ENCODE measurements at places on chromosomes 7 and 10. TPM values are rescaled to one million over a fixed set of nuclear protein-coding genes. Genes with fewer than 3 reads are reported as not detected.

The ASB4 gene
- under 0.01 TPM for total RNA-seq

GRCh38 chr7:100007887-100008286, 7.5 kb upstream of the ZKSCAN1 start:
- DNase-seq, result no peak

DNA sequence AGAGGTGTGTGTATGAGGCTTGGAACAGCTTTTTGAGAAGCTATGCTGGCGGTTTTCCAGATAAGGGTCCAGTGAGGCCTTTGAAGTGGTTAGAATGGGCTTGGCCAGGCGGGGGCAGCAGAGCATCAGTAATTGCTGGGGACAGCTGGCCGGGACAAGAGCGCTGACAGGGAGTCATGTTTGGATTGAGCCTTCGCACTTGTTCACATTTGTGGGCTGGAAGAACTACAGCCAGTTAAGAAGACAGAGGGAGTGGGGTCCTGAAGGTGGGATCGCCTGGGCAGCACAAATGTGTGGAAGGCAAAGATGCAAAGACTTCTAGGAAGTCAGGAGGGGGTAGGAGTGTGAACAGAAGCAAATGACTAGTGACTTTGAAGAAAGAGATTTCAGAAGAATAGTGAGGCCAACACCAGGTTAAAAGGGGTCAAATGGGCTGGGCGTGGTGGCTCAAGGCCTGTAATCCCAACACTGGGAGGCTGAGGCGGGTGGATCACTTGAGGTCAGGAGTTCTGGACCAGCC, 12.7 kb upstream of the SDHAF3 start:
- peak; percentile 56 for DNase-seq

GRCh38 chr7:155809332-155809946, 2.8 kb downstream of the SHH start:
- DNase-seq, result no peak

DNA sequence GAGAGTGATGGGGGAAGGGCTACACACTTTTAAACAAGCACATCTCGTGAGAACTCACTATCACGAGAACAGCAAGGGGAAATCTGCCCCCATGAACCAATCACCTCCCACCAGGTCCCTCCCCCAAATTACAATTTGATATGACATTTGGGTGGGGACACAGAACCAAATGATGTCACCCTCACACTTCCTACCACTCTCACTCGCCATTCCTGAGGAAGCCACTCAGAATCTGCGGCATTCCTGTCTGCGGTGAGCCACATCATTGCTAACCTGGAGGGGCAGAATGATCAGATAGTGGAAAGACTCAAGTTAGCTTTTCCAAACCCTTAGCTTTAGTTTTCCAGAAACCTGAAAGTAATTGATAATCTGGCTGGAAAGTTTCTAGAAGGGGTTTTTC, 66.9 kb downstream of the MYO3A start:
- DNase-seq, result no peak

DNA sequence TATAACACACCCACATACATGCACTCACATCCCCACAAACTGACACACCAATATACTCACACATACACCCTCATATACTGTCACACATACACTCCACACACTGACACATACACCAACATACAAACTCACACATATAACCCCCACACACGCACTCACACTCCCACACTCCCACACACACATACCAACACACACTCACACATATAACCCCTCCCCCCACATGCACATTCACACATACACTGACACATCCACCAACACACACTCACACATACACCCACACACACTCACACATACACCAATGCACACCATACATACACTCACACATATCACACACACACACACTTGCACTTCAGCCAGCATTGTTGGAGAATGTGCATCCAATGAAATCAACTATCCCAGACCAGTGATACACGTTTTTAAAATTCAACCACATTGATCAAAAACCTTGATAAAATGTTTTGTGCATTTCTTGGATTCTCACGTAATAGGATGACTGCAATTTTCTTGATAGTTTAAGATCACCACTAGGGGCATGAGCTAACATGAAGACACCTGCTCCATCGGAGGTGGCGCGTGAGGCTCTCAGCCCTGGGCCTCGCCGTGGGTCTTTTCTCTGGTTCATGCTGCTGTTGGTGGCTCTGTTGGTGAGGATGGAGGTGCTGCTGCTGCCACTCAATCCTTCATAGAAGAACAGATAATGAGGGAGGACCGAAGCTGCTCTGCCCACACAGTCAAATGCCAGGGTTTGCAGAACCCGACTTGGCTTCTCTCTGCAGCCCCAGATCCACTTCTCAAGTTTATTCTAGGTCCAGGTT, 32.1 kb upstream of the CHST15 start:
- peak; percentile 24 for DNase-seq

The RBP3 gene
- not detected for total RNA-seq

The CDC14C gene
- not detected for total RNA-seq

DNA sequence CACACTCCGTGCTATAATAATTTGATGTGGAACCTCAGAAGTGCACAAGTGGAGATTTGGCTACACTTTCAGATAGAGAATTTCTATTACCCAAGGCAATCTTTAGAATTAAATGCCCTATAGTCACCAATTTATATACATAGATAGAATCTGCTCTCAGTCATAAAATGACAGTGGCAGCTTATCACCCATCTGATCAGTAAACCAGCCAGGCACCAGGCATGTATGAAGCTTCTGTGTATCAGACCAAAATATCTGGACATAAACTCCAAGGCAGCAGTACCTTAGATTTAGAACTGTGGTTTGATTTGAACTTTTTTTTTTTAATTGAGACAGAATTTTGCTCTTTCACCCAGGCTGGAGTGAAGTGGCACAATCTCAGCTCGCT, 180.9 kb downstream of the IPMK start:
- DNase-seq, result no peak

The CREB5 gene
- 2.1 TPM for total RNA-seq

DNA sequence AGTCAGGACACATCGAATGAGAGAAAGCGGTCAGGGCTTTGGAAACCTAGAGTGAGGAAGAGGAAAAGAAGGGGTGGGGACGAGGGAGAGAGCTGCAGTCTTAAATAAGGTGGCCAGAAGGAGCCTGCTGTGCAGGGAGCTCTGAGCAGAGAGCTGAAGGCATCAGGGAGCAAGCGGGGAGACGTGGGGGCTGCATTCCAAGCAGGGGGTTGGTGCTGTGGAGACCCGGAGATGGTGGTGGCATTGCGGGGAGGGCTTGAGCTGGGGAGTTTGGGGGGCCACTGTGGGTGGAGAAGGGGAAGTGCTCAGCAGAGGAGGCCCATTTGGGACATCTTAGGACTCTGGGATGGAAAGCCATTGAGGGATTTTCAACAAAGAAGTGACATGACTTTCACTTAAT, 38.7 kb upstream of the ZNF32 start:
- DNase-seq, result no peak

DNA sequence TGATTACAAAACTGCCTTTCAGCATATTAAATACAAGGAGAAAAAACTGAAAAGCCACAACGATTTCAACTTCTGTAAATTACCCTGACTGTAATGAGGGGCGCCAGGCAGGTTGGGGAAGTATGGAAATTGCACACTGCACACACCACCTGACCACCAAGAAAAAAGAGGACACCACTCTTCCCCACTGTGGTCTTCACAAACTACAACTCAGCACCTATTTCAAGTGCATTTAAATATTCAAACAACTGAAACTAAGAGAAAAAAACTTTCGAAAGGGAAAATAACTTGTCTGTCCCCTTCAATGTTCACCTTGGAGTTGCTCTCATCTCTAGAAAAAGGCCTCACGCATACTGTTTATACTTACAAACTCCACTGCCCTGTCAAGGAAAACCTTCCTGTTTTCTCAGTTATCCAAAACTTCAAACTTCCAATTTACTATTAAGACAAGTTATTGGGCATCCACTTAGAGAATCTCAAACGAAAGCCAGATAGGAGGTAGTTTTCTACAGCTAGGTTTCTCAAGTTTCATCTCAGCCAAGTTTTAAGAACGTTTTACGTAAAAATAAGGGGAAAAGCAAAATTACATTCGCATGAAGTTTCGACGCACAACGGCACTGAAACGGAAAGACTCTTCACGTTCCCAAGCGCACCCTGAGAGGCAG, 1.4 kb downstream of the LARP4B start:
- DNase-seq, result no peak

DNA sequence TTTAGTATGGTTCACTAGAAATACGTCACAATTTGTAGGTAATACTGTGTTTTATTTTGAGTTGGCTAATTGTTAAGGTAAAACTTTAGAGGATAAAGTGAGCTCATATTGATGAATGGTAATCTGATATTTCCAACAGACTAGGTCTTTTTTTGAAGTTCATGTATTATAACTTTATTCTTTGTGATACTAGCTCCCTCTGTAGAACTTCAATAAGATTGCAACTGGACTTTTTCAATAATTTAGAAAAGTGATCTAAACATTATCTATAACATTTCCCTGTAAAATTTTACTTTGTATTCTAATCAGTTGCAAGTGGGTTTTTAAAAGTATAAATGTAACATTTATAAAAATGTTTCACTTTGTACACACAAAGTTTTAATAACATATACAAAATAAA, 83.5 kb downstream of the ADK start:
- DNase-seq, result peak; percentile 32

The CUZD1 gene
- total RNA-seq, result 0.79 TPM

GRCh38 chr10:91127341-91128082, 93.0 kb upstream of the PCGF5 start:
- no peak for DNase-seq

GRCh38 chr10:131658476-131659110, 242.2 kb upstream of the PPP2R2D start:
- DNase-seq, result no peak

DNA sequence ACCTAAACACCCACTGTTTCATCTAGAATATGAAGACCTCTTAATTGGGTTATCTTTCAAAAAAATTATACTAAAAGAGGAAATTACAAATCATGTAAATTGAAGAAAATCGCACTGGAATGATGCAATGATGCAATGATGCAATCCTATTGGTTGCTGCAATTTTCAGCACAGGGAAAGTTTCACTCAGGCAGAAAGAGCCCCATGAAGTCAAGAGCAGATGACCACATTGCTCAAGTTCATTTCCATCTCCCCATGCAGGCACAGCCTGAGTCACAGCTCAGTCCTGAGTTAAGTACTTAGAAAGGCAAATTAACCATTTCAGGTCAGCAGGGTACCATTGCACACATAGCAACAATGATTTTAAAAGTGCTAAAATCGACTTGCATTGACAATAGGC, 180.3 kb upstream of the MYO3A start:
- DNase-seq, result peak; percentile 1

The XPNPEP1 gene
- total RNA-seq, result 76.6 TPM

DNA sequence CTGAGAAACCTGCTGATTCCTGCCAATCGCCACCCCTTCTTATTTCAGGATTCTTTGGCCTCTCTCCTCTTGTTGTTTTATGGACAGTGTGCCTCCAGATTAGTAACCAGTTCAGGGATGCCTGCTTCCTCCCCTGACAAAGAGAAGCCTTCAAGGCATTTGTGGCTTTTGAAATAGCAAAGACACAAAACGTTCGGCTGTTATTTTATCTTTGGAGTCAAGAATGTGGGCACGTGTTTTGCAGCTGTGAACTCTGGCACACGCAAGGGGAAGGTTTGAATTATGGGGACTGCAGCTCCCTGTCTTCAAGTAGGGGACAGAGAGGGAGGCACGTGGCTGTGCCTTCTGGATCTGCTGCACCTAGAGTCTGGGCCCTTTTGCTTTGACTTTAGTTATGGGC, 157.9 kb upstream of the GRB10 start:
- no peak for DNase-seq

GRCh38 chr10:77527839-77528238, 109.8 kb downstream of the KCNMA1 start:
- no peak for DNase-seq

DNA sequence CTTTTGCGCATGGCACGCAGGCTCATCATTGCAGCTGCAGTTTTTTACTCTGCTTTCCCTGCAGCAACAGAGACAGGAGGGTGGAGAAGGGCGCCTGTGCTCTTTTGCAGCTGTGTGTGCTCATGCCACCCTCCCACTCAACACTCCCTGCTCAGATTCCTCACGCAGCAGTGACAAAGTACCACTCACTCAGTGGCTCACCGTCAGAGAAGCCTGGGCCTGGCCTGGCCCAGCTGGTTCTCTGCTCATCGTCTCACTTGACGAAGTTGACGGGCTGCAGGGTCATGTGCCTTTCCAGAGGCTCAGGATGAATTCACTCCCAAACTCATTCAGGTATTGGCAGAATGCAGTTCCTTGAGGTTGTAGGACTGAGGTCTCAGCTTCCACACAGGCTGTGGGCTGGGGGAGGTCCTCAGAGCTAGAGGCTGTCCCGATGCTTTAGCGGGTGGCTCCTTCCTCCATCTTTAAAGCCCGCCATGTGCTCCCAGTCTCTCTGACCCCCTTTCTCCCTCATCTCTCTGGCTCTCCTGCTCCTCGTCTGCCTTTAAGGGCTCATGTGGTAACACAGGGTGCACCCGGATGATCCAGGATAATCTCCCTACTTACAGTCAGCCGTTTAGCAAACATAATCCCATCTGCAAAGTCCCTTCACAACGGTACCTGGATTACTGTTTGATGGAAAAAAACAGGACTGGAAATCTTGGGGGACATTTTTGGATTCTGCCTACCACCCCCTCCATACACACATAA, 25.8 kb downstream of the PTPRE start:
- DNase-seq, result no peak

DNA sequence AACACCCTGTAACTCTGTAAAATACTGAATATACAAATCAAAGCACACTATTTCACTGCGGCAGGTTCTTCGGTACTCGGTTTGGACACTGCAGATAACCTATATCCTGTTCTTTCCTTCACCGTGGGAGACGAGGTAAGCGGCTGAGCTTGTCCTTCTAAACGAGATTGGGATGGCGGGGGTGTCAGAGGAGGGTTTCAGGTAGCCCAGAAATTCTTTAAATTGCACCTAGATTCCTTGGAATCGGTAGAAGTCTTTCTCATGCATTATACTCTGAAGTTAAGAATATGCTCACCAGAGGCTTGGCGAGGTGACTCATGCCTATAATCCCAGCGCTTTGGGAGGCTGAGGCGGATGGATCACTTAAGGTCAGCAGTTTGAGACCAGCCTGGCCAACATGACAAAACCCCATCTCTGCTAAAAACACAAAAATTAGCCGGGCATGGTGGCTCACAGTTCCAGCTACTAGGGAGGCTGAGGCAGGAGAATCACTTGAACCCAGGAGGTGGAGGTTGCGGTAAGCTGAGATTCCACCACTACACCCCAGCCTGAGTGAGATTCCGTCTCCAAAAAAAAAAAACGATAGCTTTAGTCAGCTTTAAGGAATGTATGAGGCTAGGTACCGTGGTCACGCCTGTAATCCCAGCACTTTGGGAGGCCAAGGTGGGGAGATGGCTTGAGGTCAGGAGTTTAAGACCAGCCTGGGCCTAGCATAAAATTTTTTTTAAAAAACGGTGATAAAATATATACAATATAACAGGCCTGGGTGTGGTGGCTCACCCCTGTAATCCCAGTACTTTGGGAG, 10.1 kb upstream of the LAT2 start:
- DNase-seq, result no peak

DNA sequence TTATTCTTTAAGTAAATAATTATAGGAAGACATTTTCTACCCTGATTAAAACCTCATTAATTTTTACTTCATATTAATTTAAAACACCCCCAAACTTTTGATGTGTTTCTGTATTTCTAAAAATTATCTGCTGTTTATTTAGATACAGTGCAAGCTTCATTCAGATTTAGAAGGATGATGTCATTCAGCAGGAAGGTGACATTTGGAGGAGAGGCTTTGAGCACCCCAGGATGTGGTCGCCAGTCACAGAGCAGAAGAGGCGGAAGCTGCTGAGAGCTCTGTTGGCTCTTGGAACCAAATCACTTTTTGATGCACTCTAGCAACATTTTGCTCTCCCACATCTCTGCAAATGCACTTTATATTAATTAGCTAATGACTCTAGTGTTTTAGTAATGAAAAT, 233.9 kb upstream of the CACNA2D1 start:
- peak; percentile 4 for DNase-seq

All from bronchial epithelial cell (primary cell).